ENCODE measurements at places on chromosomes 6 and 20.

GRCh38 chr6:40997234-40997957 lies 41.6 kb downstream of the UNC5CL start:
- peak; percentile 56 for DNase-seq

- DNase-seq, result peak; percentile 28
Measured at GRCh38 chr6:90610751-90611542, 24.1 kb upstream of the MAP3K7 start.

DNA sequence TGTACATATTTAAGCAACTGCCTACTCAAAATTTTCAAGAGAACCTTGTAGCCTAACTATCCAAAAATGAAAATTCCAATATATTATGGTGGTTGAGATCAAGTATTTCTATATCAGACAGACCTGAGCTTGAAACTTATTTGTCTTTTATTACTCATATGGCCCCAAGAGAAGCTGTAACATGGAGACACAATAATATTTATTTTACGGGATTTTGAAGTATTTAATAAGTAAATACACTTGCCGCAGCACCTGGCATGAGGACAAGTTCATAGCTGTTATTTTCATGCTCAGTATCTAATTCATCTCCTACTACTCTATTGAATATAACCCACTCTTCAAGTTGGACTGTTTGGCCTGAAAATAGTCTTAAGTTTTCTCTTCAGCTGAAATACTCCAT lies 28.0 kb downstream of the PTPRK start:
- no peak for DNase-seq

- DNase-seq, result peak; percentile 51
Measured at GRCh38 chr6:93196406-93196970, 222.9 kb downstream of the EPHA7 start.

- DNase-seq, result peak; percentile 82
Measured at GRCh38 chr6:170438402-170438753, 114.7 kb downstream of the PSMB1 start.

- DNase-seq, result no peak
Measured at GRCh38 chr20:62716941-62717310, 8.3 kb downstream of the NTSR1 start.

DNA sequence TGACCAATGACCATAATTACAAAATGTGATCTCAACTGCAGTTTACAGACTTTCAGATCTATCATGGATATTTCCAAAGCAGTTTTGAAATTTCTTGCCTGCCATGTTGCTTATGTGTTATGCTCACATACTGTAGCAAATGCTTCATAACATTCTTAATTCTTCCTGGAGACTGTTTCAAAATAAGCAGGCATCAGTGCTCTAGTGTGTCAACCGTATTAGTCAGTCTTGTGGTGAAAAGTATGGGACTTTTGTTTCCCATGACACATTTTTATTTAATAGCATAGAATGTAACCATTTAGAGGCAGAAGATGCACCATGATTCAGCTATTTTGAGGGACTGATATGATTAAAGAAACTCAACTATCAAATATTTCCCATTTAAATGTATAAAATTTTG lies 1.7 kb downstream of the POPDC3 start:
- no peak for DNase-seq

DNA sequence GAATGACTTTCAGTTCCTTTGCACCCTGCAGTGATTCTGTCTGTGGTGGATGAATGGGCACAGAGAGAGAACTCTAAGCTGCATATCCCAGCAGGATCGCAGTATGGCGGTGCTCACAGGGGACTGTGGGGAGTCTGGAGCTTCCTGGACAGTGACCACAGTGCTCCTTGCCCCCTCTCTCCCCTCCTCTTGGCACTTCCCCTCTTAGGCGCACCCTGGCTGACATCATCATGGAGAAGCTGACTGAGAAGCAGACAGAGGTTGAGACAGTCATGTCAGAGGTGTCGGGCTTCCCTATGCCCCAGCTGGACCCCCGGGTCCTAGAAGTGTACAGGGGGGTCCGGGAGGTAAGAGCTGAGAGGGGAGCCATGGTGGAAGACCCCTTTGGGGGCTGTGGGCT lies 8.6 kb downstream of the BYSL start:
- DNase-seq, result no peak

DNA sequence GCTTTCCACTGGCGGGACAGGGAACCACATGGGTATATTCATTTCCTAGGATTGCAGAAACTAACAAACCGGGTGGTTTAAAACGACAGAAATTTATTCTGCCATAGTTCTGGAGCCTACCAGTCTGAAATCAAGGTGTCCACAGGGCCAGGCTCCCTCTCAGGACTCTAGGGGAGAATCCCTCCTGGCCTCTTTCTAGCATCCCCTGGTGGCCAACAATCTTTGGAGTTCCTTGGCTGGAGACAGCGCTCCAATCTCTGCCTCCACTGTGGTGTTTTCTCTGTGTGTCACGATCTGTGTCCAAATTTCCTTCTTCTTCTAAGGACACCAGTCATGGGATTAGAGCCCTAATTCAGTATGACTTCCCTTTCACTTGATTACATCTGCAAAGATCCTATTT lies 95.0 kb downstream of the SCML4 start:
- no peak for DNase-seq

DNA sequence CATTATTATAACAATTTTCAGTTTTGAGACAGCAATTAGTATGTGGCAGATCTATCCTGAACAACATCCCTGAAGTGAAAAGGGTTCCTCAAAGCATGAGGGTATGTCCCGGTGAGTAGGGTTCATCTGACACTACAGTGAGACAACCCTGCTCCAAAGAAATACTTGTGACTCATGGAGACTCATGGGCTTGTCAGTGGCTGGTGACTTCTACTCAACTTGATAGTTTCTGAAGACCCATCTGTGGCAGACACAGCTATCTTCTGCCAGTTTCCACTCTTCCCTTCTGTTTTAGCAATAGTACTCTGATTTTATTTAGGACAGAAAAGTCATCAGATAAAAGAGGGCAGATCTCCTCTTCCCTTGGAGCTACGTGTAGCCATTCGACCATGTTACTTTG lies 41.4 kb downstream of the MAP3K7 start:
- DNase-seq, result no peak

GRCh38 chr6:33028220-33028849 lies 18.9 kb upstream of the HLA-DOA start:
- DNase-seq, result no peak

DNA sequence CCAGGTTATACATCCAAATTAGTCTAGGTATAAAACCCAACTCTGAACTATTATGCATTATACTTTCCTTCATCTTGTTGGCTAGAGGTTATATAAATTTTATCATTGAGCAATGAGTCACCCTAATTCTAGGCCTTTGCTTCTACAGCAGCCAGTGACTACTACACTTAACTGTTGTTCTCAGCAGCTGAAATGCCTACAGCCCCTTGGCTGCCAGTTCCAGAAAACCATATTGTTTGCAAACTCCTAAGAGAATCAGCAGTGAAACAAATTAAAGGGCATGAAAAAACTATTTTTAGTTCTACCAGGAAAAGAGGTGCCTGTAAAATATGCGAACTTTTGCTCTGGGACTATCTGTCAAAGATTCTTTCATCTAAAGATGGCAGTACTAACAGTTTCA lies 292.8 kb downstream of the FRK start:
- no peak for DNase-seq

DNA sequence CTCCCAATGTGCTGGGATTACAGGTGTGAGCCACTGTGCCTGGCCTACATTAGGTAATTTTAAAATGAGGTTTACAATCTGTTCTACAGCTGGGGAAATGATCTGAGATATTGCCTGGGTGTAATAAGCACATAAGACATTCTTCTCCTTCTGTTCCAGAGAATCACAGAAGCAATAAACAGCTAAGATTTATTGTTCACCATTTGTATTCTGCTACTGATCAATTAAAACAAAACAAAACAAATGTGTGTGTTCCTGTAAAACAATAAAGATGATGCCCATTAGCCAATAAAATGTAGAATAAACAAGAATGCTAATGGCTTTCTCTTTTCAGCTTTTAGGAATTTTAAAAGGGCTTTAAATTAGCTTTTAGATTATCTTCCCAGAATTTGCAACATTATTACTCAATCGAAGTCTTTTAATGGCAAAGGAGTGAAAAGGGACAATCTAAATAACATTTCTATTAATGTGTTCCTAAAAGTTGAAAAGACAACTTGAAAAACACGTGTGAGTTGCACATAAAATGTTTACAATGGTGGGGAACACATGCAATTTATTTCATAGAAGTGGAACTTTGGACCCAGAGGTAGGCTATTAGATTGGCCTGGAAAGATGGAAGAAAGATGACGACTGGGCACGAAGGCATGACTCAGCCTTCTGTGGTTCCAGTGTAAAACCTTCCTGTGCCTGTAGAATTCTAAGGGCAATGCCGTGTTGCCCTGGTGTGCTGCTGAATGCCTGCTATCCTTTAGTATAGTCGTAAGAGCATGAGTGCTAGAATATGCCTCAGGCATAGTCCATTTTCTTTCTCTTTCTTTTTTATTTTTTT lies 29.0 kb upstream of the DEK start:
- DNase-seq, result no peak

- no peak for DNase-seq
Measured at GRCh38 chr6:107493158-107494057, 3.5 kb downstream of the SOBP start.

DNA sequence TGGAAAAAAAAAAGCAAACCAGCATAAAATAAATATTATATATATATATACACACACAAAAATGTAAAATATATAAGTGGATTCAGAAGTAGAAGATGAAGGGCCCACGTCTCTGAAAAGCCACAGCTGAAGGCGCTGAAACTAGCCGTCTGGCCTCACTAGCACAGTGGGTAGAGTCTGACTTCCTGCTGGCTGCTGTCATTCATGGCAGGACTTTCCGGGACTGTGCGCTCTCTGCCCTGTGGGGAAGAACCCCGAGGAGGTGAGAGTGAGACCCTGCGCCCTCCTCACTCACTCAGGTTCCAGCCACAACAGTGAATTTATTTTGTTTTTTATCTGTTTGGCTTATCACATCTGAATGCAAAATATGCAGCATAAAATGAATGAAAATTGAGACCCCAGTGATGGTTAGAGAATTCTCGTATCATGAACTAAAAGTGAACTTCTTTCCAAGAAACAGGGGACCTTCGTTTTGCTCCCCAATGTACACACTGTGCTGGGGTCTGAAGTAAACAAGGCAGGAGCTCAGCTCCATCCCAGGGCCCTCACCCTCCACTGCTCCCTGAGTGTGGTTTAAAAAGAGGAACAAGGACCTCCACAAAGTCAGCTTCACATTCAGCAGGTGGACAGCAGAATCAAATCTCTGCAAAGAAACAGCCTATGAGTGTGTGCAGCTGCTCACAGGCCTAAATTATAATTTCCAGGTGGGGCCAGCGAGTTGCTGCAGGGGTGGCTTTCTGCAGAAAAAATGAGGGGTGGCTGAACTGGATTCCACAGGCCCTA lies 1.3 kb upstream of the RAMACL start:
- no peak for DNase-seq
